SIG-M5 (cell line): ENCODE measurements at places on chromosomes 6 and 20.

DNA sequence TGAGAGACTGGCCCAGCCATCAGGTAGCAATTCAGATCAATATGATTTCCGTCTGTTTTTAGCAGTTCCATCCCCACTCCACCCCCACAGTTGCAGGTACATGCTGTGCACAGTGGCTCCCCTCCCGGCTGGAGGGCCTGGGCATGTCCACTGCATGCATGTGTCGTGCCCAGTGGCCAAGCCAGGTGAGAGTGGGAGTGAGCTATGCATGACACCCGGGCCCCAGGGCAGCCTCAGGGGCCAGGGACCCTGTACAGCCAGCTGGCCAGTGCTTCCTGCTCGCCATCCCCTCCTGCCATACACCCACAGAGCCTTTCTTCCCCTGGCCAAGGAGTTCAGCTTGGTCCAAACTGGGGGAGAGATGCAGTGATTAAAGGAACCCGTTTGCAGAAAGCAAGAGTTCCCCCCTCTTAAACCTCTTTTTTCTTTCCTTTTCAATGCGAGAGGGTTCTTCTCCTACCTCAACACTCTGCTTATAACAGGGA, 135.3 kb downstream of the THBS2 start:
- no peak for DNase-seq

- DNase-seq, result no peak
Measured at GRCh38 chr6:33954453-33954852, 150.7 kb upstream of the MLN start.

DNA sequence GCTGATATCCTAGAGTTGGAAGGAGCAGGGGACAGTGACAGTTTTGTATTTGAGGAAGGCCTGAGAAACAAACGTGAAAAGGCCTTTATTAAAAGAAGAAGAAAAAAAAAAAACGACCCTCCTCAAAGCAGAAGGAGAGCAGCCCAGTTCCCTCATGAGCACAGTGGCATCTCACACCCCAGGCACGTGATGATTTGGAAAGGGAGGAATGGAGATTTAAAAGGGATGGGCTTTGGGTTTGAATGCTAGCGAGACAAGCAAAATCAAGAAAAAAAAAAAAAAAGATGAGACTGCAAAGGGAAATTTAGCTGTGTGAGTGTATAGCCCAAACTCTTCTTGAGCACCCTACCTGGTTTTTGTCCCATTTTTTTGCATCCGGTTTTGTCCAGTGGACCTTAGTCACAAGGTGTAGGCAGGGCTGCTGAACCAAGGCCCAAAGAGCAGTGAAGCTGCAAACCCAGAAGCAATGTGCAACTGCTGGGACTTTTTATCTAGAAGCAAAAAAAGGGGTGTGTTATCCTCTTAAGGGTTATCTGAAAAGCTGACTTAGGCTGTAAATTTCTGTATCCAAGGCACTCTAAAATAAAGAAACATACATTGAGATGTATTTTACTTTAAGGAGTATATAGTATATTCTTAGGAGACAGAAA, 54.5 kb upstream of the RREB1 start:
- DNase-seq, result no peak

DNA sequence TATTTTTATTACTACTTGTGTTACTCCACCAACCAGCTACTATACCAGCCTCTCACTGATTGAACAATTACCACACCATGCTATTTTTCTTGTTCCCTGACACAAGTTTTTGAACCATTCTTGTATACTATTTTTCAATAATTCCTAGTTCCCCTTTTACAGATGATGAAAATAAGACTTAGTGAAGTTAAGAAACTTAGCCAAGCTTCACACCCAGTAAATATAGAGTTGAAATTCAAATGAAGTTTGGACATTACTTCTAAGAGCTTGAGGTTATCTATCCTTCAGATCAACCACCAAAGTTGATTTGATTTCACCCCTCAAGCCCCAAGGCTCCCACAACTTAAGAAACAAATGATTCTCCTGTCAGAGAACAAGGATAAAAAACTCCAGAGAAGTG, 13.1 kb upstream of the BCAS1 start:
- no peak for DNase-seq

- no peak for DNase-seq
Measured at GRCh38 chr6:79928478-79928998, 18.8 kb downstream of the ELOVL4 start.
